ENCODE measurements at places on chromosomes 11 and 22. TPM values are rescaled to one million over a fixed set of nuclear protein-coding genes. Genes with fewer than 3 reads are reported as not detected.

- no peak for DNase-seq
- no peak overlapping the region for H3K4me3 ChIP-seq
- H3K4me1 ChIP-seq = no peaks in the 10 kb centered on the region
- no peak overlapping the region for H3K27ac ChIP-seq
- H3K27me3 ChIP-seq = peaks cover 43% of the 10 kb centered on the region
- no peaks in the 10 kb centered on the region for H3K36me3 ChIP-seq
These were observed 90.0 kb downstream of the DHCR7 start for GRCh38 chr11:71358122-71358728.

DNA sequence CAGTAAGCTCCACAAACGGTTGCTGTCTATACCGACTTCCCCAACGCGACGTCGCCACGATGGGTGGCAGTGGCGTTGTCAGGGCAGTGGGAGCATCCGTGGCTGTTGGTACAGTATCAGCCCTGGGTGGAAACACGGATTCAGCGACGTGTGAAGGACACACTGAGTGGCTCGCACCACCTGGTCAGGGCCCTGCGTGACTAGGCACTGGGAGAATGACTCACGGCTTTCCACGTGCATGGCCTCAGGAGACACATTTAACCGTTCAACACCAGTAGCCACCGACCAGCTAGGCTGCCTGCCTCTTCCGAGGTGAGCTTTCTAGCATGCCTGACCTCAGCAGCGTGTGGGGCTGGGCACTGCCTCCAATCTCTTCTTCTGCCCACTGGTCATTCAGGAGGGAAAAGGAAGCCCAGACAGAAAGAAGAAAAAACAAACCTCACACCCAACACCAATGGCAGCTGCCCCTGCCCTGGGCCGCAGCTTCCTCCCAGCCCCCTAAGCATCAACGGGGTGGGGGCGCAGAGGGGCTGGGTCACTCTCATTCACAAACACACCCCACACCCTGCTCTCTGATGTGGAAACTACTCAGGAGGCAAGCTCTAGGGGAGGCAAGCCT, 59.0 kb downstream of the MYH9 start:
- DNase-seq = peak; percentile 69
- peaks cover 57% of the 10 kb centered on the region for H3K4me1 ChIP-seq
- peak overlapping the region; percentile 47 for H3K4me3 ChIP-seq
- H3K27me3 ChIP-seq = no peaks in the 10 kb centered on the region
- H3K27ac ChIP-seq = peak overlapping the region; percentile 97
- H3K36me3 ChIP-seq = peaks cover 60% of the 10 kb centered on the region

DNA sequence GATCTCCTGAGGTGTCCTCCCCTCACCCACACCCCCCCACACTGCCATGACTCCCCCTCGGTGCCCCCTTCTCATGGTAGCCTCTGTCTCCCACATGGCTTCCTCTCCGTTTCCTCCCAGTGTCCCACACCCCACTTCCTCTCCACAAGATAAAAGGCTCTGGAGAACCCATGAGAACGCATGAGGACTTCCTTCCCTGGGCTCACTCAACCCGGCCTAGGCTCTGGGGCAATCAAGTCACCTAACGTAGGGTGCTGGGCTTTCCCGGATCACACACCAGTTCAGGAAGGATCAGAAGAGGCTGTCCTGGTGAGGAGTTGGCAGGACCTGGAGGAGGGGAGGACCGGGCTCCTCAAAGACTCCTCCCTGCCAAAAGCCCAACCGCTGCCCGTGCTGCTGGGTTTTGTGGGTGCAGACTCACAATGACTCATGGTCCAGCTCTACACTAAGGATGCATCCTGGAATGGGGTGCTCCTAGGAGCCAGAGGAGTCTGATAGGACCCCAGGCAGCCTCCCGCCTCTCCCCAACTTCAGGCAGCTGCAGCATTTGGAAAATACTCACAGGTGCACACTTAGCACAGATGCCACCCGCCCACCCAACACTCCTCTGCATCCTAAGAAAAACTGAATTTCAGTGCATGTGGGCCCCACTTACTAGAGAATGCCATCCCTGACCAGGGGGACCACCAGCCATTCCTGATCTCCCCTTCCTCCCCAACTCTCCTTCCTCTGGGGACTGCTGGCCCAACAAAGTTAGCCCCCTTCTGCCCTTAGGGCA, 21.0 kb downstream of the SLC22A12 start:
- no peaks in the 10 kb centered on the region for H3K4me1 ChIP-seq
- H3K36me3 ChIP-seq = no peaks in the 10 kb centered on the region
- H3K27me3 ChIP-seq = peaks cover 33% of the 10 kb centered on the region
- no peak overlapping the region for H3K27ac ChIP-seq

DNA sequence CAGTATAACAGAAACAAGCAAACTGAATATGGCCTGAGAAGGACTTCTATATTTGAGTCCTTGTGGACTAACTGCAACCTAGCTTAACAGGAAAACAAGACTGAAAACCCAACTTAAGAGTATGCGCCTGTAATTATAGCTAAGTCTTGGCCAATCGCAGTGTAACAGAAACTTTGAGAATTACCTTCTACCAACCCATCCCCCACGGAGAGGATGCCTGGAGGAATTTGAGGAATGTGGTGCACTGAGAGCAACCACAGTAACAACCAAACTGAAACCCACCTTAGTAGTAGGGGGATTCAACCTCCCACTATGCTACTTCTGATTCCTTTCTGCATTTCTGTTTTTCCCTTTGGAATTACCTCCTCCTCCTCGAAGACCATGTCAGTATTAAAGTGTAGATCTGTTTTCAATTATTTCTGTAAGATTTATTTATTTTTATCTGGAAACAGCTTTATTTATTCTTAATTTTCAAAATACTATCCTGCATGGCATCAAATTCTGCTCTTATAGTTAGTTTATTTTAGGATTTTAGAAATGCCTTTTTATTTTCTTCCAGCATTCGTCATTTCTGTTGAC, 393.6 kb downstream of the KCNA4 start:
- no peak overlapping the region for H3K27ac ChIP-seq
- H3K27me3 ChIP-seq = peaks cover 15% of the 10 kb centered on the region
- no peaks in the 10 kb centered on the region for H3K36me3 ChIP-seq
- no peaks in the 10 kb centered on the region for H3K4me1 ChIP-seq
- H3K4me3 ChIP-seq = no peak overlapping the region

The OR8D2 gene
- not detected for total RNA-seq

The OR5P2 gene
- not detected for total RNA-seq

The CARD18 gene
- total RNA-seq = not detected

The APLP2 gene
- total RNA-seq = 345 TPM

Data from PC-3 (cell line).